ENCODE measurements at places on chromosomes 2 and 18.

DNA sequence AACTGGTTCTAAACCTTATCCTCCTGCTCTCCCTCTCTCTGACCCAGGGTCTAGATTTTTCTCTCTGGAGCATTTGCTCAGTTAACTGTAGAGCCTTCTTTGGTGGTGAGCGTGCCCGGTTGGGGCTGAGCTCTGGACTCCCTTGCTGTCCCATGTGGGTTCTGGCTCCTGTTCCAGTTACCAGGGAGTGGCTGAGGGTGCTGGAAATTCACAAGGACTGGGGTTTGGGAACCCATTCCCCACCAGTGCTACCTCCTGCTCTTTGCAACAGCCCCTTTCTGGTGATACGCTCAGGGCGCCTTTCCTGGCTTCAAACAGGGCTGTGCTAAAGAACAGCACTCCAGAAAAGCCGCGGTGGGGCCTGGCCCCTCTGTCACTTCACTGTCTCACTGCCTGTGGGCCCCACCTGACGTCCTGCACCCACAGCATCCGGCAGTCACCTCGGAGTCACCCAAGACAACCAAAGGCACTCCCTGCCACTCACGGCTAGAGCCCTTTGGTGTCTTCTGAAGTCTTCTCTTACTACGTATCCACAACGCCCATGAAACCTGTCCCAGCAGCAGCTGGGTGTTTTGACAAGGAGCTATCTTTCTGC lies 41.3 kb downstream of the CAPN13 start:
- no peak for DNase-seq

DNA sequence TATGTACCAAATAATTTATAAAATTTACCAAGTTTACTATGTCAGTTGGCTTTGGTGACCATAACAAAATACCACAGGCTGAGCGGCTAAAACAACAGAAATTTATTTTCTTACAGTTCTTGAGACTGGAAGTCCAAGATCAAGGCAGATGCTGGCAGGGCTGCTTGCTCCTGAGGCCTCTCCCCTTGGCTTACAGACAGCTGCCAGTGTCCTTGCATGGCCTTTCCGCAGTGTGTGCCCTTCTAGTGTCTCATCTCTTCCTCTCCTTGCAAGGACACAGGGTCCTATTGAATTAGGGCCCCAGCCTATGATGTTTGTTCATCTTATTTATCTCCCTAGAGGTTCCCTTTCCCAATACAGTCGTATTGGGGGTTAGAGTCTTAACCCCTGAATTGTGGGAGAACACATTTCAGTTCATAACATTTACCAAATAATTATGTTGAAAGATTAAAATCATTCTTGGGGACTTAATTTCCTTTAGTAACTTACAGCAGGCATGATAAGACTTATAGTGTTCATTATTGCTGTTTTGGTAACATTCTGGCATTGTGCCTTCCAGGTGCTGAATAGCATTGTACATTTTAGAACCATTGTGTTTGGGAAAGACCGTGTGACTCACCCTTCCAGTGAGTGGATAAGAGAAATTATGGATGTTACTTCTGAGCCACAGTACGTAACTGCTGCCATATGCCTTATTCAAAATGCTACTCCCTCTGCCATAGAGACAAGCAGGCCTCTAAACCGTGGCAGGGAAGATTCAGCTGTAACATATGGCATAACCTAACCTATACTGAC lies 317.5 kb downstream of the TMX3 start:
- no peak for DNase-seq

DNA sequence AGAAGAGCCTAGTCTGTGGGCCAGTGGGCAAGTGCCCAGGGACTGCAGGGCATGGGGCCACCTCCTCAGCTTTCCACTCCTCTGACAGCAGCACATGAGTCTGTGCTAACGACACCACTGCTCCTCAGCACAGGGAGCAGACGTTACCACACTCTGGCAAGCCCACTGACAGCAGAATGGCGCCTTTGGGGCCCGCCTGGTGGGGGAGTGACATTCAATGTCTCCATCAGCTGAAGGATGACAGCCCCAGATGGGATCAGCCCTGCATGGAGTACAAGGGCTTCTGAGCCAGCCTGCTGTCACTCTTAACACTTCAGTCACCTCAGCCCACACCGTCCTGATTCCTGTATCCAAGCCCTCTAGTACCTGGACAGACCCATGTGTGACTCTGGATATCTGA lies 149.4 kb upstream of the SMAD2 start:
- no peak for DNase-seq

DNA sequence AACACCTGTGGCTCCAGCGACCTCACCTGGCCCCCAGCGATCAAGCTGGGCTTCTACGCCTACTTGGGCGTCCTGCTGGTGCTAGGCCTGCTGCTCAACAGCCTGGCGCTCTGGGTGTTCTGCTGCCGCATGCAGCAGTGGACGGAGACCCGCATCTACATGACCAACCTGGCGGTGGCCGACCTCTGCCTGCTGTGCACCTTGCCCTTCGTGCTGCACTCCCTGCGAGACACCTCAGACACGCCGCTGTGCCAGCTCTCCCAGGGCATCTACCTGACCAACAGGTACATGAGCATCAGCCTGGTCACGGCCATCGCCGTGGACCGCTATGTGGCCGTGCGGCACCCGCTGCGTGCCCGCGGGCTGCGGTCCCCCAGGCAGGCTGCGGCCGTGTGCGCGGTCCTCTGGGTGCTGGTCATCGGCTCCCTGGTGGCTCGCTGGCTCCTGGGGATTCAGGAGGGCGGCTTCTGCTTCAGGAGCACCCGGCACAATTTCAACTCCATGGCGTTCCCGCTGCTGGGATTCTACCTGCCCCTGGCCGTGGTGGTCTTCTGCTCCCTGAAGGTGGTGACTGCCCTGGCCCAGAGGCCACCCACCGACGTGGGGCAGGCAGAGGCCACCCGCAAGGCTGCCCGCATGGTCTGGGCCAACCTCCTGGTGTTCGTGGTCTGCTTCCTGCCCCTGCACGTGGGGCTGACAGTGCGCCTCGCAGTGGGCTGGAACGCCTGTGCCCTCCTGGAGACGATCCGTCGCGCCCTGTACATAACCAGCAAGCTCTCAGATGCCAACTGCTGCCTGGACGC lies 4.9 kb downstream of the GPR35 start:
- no peak for DNase-seq

- no peak for DNase-seq
These were observed 156.2 kb upstream of the NETO1 start for GRCh38 chr18:73023975-73024374.

DNA sequence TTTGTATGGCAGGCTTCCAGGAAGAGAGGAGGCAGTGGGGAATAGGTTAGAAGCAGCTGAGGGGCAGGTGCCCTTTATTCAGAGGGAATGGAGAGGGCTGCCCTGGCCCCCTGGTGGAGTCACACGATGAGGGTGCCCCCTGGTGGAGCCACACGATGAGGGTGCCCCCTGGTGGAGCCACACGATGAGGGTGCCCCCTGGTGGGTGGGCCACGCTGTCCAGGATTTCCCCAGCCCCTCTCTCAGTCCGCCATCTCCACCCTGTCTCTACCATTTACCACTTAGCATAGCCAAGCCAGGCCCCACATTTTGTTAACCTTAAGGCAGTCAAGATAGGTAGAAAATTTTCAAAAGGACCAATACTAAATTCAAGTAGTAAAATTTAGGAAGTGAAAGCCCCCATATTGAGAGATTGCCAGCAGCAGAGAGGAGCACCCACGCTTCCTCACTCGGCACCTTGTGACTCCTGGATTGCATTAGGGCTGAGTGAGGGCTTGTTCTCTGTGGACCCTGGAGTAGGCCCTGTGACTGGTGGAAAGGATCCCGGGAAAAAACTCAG lies 10.4 kb upstream of the FAM228A start:
- DNase-seq, result peak; percentile 46

DNA sequence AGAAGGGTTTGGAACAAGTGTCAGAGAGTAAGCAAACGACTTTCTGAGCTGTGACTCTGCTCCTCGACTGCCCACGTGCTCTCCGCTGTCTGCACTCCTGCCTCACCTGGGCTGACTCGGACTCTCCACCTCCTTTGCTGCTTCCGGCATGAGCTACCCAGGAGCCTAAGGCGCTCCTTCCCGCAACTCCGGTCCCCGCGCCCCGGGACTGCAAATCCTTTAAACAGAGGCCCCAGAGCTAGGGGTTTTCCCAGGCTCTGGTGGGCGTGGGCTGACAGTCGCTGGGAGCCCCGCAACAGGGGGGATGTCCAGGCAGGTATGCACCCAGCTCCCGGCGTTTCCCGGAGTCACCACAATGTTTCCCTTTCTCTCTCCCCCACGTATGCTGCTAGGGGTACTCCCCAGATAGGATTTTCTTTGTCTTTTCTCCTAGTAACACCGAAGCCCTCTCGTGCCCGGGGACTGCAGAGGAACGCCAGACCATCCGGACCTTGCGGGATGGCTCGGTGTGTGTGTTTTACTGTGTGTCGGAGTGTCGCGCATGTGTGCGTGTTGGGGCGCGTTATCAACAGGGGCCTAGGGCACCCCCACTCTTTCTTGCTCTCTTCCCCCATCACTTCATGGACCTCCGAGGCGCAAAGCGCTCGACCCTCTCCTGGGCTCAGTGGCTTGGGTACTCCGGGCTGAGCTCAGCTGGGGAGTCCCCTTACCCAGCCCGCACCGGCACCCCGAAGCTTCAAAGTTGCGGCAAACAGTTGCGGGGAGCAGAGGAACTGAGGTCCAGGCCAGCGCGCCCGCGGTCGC lies 691 bp upstream of the THSD7B start:
- DNase-seq, result no peak

- no peak for DNase-seq
These were observed 24.9 kb downstream of the PECR start for GRCh38 chr2:216056739-216057138.

DNA sequence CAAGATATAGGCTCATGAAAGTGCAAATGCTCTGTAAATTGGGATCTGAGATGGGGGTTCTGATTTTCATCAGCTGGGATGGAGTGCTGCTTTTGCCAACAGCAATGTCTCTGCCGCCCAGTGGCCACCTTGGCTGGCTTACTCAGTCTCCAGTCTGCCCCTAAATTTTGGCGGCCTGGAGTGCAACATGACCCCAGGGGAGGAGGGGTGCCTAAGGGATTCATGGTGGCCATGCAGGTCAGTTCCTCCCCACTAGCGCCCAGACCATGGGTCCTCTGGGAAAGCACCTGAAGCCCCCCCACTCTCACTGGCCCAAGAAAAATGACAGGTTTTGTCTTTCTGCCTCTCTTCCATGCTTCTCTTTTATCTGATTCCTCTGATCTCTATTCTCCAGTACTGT lies 45.0 kb downstream of the SLC4A3 start:
- no peak for DNase-seq

- no peak for DNase-seq
These were observed 927.8 kb downstream of the SUCLG1 start for GRCh38 chr2:83531206-83531826.

DNA sequence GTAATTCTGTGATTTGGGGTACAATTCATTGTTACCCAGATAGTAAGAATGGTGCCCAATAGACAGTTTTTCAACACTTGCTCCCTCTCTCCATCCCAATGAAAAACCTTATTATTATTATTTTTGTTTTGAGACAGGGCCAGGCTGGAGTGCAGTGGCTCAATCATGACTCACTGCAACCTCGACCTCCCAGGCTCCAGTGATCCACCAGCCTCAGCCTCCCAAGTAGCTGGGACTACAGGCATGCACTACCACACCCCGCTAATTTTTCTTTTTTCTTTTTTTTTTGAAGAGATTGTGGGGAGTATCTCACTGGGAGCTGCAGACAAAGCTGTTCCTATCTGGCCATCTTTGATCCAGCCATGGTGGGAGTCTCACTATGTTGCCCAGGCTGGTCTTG lies 7.2 kb downstream of the TGFA start:
- no peak for DNase-seq

DNA sequence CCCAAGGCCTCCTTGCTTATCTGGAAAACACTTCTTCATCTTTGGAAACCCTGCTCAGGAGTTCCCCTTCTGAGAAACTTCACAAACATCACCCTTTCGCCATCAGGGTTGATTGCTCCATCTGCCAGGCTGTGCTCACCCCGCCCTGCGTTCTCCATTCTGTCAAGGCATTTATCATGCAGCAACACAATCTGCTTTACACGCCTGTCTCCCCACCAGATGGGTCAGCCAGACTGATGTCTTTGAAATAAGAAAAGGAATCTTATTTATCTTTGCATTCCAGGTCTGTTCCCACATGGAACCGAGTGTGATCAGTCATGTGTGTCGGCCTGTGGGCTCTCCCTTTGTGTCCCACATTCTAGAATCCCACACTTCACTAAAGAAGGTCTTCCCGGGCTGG lies 110.0 kb upstream of the ARL4C start:
- DNase-seq, result no peak

DNA sequence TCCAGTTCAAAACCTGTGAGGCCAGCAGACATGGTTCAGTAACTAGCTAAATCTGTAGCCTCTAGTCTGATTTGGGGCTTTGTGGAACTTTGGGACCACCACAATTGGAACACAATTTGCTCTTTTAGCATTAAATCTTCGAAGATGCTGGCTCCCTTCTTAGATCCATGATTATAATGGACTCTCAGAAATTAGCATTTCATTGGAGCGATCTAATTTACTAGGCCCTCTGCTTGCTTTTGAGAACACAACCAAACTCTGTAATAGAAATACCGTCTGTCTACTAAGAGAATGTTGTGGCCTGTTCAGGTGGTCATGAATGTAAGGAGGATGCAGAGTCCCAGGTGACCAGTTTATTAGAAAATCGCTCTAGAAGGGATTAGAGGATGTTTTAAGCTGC lies 70.2 kb upstream of the LYPD6B start:
- no peak for DNase-seq

DNA sequence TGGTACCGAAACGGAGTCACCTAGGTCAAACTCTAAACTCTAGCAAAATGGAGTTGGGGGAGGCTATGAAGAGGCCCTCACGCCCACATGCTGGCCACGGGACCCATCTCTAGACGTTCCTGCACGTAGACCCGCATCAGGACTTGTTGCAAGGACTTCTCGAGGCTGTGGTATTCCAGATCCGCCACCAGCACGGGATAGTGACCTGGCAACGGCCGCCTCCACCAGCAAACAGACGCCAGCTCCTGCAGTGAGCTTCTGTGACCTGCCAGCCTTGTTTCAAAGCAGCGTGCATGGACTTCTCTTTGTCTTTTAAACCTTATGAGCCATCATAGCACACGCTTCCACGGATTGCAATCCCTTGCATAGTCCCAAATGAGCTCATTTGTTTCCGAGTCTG lies 40.3 kb upstream of the RALBP1 start:
- DNase-seq, result no peak

Data from activated CD4-positive, alpha-beta T cell treated with anti-CD3 and anti-CD28 coated beads, Interleukin-2, Interleukin-6, amounts not matched to agents 100 ng/mL and 50 ng/mL, durations not matched to agents 16 hours and 8 hours (primary cell).